ENCODE measurements at places on chromosomes 5 and 9.
A peak's percentile ranks its signal among the peaks of the same experiment; 100 is the strongest.

DNA sequence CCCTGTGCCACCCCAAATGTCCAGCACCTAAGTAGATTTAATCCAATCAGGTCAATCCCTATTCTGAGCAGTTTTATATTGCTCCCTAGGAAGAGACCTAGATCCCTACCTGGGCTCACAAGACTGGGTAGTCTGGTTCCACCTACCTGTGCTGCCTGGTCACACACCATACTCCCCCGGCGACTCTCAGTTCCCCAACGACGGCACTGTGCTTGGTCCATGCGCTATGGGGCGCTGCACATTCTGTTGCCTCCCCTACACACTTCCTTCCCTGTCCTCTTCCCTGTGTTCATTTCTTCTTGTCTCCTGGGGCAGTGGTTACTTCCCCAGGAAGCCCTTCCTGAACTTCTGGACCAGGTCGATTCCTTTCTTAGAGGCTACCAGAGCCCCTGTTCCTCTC is 109.9 kb upstream of the IL12B start:
- DNase-seq: no peak

- no peak for DNase-seq
Measured at GRCh38 chr5:170643591-170643990, 139.8 kb downstream of the KCNIP1 start.

DNA sequence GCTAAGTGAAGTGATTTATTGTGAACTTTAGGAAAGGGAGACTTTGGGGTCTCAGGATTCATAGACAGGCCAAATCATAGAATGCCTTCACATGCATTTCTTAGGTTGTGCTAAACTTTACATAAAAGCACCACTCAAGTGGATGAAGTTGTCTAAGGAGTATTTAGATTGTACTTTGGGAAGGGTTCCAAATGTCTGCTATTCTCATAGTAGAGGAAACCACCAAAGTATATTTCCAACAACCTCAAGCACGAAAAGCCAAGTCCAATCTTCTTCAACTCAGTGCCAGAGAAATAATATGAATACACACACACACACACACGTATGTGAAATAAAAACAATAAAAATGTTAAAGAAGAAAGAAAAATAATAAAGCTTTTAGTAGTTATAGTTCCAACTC is 41.8 kb downstream of the ENC1 start:
- no peak for DNase-seq

DNA sequence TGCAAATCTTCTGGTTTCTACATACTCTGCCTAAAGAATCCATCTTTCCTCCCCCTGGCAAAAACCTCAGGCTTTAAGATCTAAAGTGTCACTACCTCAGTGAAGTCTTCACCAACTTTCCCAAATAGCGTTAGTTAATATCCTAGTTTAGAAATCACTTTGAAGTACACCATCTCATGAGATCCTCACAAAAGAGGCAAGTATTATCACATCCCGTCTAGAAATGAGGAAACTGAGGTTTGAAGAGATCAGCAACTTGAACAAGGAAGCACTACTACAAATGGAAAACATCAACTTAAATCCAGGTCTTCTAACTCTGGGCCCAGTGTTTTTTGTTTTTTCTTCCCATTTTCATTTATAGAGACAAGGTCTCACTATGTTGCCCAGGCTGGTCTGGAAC is 4.6 kb downstream of the AP3B1 start:
- DNase-seq: no peak

DNA sequence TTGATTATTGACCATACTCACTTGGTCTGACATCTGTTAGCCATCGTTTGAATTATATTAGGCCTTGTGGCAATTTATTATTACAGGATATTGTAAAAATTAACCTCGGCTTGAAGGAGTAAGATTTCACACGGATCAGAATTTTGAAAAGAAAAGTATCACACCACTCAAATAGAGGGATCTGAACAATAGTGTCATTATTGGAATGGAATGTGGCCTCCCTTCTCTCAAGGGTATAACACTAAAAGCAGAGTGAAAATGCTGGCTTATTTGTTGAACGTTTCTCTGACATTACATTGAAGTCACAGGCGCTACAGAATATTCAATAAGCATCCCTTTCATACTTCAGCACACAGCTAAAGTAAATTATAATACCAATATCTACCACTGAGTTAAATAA is 509.3 kb downstream of the CTNND2 start:
- no peak for DNase-seq

GRCh38 chr9:135610290-135611141 is 28.8 kb downstream of the GLT6D1 start:
- DNase-seq: no peak

DNA sequence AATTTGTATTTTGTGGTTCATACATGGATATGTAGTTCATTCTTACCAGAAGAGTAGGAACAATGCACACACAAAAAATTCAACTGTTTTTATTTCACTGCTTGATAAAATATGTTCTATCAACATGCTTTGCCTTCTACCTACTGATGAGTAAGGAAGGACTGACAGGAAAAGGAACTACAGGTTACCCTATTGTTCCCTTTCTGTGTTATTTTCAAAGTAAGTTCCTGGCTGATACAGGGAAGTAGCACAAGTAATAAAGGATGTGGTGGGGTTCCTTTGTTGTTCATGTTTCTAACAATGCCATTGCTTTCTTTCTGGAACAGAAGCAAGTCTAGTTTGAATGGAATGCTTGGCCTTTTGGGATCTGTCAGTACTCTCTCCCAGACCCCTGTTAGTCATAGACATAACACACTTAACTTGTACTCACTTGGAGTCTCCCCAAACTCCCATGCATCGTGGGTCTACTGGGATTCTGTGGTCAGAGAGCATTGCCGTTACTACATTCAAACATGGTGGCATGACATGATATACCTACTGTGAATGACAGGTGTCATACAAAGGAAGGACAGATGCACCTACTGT is 20.2 kb upstream of the ALDOB start:
- DNase-seq: peak; percentile 41

DNA sequence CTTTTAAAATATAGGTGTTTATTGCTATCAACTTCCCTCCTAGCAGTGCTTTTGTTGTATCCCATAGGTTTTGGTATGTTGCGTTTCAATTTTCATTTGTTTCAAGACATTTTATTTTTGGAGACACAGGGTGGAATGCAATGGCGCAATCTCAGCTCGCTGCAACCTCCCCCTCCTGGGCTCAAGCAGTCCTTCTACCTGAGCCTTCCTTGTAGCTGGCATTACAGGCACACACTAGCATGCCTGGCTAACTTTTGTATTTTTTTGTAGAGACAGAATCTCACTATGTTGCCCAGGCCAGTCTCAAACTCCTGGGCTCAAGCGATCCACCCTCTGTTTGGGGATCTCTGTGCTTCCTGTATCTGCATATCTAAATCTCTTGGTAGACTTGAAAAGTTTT is 35.4 kb upstream of the CCDC180 start:
- DNase-seq: no peak

- DNase-seq: no peak
Measured at GRCh38 chr5:55231919-55232270, 1.5 kb downstream of the CCNO start.

GRCh38 chr9:125881042-125881441 is 133.9 kb downstream of the PBX3 start:
- DNase-seq: no peak

DNA sequence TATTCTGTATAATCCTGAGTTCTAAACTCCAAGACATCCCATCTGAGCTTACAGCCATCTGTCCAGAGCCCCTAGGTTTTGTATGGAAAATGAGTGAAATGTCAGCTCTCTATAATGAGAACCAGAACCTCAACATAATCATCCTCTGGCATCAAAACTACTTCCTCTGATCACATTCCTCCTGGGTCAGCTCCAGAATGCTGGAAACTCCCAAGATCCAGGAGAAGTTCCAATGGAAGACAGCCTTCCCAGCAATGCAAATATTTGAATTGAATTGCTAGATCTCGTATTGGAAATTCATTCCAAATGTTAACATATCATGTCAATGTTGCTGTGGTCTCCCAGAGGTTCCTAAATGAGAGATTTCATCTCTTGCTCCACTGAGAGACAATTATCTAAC is 23.8 kb downstream of the C9 start:
- DNase-seq: no peak

- no peak for DNase-seq
Measured at GRCh38 chr9:4985386-4986266, 554 bp downstream of the JAK2 start.

- DNase-seq: no peak
Measured at GRCh38 chr9:122219856-122220672, 8.7 kb downstream of the LHX6 start.

GRCh38 chr5:80181618-80182211 is 74.1 kb downstream of the SERINC5 start:
- no peak for DNase-seq

DNA sequence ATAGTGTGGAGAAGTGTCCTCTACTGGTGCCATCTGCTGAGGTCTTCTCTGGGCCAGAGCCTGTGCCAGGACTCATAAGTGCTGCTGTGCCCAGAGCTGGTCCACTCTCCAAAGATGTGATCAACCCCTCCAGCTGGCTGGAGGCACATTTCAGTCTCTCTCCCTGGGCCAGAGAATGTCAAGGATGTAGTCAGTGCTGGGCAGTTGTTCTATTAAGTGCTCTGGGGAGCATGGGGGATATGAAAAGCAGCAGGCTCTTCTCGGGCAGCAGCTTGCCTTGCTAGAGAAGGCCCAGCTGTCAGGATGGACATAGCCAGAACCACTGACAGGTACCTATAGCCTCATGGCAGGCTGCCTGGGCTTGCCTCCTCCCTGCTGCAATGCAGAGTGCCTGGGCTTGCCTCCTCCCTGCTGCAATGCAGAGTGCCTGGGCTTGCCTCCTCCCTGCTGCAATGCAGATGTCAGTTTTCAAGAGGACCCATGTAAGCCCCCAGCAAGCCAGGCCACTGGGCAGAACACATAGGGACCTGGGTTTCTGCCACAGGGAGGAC is 157.2 kb upstream of the PANK3 start:
- DNase-seq: no peak

Data from AG08395 (cell line).